Activated CD4-positive, alpha-beta T cell treated with anti-CD3 and anti-CD28 coated beads, Interleukin-2, amount 50 U/mL, for 24 hours (primary cell): ENCODE measurements at places on chromosomes 3 and 15.
A peak's percentile ranks its signal among the peaks of the same experiment; 100 is the strongest.

DNA sequence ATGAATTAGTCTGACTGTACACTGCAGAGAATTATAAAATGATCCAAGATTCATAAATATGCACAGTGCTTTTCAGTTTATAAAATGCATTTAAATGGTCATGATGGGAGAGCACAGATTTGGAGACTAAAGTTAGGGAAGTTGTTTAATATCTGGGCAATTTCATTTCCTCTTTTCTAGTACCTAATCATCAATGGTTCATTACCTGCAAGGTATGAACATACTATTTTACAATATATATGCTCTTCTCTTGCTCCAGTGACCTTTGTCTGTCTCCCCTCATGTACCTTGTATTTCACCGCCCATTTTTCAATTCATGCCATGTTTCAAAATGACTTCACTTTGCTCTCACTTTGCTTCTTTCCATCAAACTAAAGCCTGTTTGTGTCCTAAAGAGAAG, 114.5 kb downstream of the SUCNR1 start:
- DNase-seq = no peak

GRCh38 chr15:60044636-60045270, 40.6 kb downstream of the FOXB1 start:
- no peak for DNase-seq

DNA sequence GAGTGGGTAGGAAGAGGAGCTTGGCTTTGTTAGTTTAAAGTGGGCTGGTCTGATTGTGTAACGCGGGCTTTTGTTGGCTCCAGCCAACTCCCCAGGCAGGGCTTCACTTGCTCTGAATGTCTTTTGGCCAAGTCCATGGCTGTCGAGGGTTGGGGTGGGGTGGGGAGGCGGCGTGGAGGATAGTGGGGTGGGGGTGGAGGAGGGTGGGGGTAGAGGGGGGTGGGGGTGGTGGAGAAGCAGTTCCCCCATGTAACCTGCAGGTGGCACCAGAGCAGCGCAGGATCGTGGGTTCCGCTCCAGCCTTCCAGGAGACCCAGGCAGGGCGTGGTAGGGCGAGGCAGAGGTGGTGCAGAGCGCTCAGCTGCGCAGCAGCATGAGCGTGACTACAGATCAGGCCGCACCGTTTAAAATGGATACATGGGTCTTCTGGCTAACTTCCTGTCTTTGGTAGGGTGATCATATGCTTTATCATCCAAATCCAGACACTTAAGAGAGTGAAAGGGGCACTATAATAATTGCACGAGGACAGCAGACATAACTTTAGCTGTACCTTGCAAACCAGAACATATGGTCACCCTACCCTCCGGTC, 28.3 kb downstream of the GOLGA6A start:
- DNase-seq = peak; percentile 60

- DNase-seq = no peak
Observed at GRCh38 chr3:117408811-117409210, 699.2 kb downstream of the TUSC7 start.

GRCh38 chr3:46371519-46372340, 984 bp downstream of the CCR5 start:
- DNase-seq = no peak

- DNase-seq = no peak
Observed at GRCh38 chr15:93217343-93217742, 128.3 kb upstream of the RGMA start.

DNA sequence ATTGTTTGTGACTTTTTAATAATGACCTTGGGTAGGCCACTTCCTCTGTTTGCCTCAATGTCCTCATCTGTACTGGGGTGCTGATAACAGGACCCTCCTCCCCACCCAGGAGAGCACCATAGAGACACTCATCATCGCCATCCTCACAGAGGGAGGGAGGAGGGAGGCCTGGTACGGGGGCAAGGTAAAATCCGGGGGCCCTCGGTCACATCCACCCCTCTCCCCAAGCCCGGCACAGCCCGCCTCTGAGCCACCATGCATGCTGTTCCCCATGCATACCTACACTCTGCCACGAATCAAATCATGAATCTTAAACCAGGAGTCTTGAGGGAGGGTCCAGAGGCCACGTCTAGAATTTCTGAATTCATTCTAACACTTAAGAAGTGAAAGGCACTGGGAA, 74.9 kb upstream of the IQSEC1 start:
- DNase-seq = no peak

DNA sequence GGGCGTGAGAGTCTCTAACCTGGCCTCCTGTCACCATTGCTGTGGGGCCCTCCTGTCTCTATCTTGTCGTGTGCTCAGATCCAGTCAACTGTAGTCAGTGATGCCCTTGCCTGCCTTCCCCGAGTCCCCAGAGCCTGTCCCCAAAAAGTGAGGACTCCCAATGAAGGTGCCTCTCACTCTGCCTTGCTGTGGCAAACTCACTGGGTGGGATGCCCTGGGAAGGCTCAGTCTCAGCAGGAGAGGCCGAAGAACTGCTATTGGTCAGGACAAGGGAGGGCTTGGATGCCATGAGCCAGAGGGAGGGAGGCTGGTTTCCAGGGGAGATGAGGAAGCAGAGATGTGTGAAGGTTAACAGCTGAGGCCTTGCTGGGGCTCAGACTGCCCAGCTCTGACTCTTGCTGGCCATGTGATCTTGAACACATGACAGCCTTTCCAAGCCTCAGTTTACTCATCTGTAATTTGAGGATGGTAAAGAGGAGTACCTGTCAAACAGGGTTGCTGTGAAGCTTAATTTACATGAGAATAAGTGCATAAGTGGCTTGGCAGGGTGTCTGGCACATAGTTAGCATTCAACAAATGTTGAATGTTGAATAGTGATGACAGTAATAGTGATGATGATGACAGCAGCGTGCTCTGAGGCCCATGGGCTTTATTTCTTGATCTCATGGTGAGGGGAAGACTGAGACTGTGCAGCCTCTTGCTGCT, 8.2 kb downstream of the KY start:
- no peak for DNase-seq

GRCh38 chr15:40543082-40543481, 21.8 kb downstream of the CCDC32 start:
- no peak for DNase-seq

DNA sequence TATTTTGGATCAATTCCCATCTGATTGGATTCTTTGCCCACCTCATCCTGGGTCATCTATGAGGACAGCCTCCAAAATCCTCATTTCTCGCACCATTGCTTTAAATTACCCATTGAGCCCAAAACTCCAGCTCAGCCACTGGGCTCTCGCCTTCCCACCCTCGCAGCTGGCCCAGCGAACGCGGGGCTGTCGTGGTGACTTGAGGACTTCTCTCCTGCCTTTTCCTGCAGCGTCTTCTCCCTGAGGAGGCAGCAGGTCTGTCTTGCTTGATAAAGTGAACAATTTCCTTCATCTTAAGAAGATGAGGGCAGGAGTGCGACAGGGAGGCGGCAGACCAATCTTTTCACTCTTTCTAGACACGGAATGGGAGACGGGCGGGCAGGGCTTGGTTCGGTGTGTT, 33.0 kb upstream of the SNRPA1 start:
- DNase-seq = no peak

- no peak for DNase-seq
Observed at GRCh38 chr3:24242012-24242698, 252.5 kb downstream of the THRB start.

DNA sequence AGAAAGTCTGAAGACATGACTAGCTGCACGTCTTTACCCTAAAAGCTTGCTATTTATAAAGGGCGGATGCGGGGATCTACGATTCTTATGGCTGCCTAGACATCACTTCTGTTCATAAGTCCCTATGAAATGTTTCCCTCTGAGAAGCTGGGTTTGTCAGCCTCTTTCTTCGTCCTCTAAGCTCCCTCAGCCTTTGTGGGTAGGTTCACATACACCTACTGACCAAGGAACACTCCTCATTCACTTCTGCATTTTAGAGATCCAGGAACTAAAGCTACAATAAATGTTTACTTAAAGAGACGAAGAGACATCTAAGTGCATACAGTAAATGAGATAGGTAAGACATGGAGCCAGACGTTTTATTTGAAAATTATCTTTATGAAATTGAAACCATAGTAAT, 16.7 kb upstream of the RAMAC start:
- no peak for DNase-seq

DNA sequence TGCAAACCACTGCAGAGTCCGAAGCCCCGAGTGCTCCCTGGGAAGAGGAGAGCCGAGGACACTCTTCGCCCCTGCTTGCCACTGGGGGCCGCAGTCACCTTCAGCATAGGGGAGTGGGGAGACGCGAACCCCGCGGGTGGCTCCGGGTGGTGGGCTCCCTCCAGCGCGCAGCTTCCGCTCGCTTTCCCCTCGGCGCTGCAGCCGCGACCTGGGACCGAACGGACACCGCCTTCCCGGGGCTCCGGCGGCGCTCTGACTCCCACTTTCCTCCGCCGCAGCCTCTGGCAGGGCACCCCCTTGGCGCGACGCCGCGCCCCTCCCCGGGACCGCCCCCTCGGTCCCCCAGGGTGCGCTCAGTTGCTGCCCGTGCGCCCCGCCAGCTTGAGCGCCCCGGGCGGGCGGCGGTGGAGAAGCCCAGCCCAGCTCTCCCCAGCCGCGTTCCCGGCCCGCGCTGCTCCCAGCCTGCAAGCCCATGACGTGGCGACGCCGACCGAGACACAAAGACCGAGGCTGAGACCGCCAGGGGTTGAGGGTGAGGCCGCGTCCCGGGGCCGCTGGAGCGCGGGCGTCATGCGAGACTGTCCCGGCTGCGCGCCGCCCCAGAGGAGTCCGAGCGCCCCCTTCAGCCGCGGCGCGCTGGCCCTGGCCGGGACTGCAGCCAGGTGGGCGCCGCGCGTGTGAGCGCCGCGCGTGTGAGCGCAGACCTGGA, at the start of gene MINAR1:
Gene MINAR1, plus strand, starts transcription at position 701 of the 709 bp plus-strand sequence. CDS start 23,812 bp downstream, outside the sequence.
- DNase-seq = no peak

DNA sequence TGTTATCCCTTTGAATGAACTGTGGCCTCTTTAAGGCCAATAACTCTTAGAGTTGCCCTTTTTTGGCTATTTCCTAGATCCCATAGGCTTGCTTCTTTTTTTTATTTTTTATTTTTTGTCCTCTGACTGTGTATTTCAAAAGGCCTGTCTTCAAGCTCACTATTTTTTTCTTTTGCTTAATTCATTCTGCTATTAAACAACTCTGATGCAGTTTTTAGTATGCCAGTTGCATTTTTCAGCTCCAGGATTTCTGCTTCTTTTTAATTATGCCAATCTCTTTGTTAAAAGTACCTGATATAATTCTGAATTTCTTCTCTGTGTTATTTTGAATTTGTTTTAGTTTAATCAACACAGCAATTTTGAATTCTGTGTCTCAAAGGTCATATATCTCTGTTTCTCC, 912.1 kb downstream of the PLOD2 start:
- no peak for DNase-seq

GRCh38 chr3:65953301-65953812, 85.4 kb downstream of the MAGI1 start:
- no peak for DNase-seq

- DNase-seq = no peak
Observed at GRCh38 chr15:67504796-67505195, 16.1 kb upstream of the C15orf61 start.

DNA sequence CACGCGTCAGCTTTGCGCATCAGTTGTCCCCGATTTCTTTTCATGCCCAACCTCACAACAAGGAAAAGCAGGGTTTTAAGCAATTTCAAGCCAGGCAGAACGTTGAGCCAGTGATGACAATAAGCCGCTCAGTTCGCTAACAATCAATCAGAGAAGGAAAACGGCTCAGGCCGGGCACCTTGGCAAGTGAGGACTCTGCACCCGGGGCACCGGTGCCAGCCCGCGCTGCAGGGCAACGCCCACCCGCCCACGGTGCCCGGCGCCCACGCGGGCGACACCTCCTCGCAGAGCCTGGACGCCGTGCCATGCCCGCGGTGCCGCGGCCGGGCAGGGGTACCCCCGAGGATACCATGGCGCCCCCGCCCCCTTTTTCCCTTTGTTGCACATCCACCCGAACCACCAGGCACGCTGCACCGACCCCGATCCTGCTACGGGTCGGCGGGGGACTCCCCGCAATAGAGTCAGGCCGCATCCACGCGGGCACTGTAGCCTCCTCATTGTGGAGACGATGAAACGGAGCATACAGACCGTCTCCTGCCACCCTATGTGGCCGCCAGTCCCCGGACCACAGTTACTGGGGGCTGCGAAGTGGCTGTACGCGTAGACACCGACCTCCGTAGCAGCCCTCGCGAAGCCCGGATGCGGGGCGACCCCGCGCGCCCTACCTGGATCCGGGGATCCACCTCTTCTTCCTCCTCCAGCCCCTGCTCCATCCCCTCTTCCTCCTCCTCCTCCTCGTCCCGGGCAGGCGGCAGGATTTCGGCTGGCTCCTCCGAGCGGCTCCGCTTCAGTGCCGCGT, 581 bp downstream of the SH3BP5 start:
- peak; percentile 24 for DNase-seq

- no peak for DNase-seq
Observed at GRCh38 chr3:19901337-19901736, 32.7 kb downstream of the EFHB start.

- no peak for DNase-seq
Observed at GRCh38 chr15:61807281-61807929, 252.8 kb downstream of the VPS13C start.

DNA sequence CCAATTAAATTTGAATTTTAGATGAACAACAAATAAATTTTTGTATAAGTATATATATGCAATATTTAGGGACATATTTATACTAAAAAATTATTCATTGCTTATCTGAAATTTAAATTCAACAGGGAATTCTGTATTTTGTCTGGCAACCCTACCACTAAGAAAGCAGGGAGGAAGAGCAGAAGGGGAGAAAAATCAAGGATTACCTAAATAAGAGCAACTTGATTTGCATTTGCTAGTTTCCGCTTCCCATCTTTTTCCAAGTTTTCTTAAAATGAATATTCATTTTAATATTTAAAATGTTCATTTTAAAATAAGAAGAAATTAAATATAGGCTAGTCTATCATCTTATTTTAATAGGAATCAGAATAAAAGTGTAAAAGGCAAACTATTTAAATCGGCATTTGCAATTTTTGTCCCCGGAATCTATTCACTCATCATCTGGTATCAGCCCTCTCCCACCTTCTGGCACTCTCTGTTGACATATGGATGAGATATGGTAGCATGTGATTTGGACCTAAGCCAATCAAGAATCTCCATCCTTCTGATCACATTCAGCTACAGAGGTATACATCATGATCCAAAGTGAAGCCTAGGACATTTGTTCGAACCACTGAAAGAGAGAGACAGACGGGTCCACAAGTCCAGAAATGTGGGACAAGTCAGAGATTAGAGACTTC, 82.6 kb downstream of the TRANK1 start:
- no peak for DNase-seq

- DNase-seq = no peak
Observed at GRCh38 chr3:137191951-137192350, 234.2 kb downstream of the IL20RB start.

DNA sequence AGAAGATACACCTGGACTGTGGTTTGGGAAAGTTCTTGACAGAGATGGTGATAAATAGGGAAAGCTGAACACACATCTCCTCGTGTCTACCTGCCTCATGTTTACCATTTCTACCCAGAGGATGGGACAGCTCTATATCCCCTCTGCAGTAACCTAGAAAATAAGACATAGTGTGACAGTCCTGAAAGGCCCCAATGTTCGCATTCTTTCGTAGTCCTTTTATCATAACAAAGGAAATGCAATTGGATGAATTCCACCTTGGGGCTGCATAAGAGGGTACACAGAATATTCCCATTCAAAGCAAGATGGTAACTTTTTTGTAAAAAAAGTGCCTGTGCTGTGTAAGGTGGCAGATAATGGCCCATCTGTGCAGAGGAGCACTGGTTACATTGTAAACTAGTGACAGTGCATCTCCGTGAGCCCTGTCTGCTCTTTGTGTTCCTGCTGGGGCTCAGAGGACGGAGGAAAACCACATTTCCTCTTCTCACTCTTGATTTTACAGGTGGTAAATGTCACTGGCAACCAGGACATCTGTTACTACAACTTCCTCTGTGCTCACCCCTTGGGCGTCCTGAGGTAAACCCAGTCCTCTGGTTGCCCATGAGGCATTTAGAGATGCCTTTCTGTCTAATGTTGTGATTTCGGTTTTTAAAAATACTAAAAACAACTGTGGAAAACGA, 74.3 kb downstream of the SIDT1 start:
- no peak for DNase-seq
